Activated naive CD4-positive, alpha-beta T cell treated with anti-CD3 and anti-CD28 coated beads, Interleukin-2, amount 50 U/mL, for 16 hours (primary cell): ENCODE measurements at places on chromosomes 16 and 17.

DNA sequence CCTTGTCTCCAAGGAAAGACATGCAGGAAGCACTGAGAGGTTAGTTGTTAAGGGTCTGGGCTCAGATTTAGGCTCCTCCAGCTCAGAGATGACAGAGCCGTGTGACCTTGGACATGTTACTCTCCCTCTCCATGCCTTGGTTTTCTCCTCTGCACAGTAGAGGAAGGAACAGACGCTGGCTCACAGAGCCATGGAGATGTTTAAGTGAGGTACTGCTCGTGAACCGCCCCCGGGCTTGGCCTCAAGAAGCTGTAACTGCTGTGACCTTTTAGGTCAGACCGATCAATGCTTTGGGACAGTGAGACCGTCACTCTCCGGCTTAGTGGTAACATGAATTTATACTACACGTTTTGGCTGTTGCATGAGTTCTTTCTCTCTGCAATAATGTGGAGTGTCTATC is 197.4 kb downstream of the C16orf95 start:
- no peak for DNase-seq

DNA sequence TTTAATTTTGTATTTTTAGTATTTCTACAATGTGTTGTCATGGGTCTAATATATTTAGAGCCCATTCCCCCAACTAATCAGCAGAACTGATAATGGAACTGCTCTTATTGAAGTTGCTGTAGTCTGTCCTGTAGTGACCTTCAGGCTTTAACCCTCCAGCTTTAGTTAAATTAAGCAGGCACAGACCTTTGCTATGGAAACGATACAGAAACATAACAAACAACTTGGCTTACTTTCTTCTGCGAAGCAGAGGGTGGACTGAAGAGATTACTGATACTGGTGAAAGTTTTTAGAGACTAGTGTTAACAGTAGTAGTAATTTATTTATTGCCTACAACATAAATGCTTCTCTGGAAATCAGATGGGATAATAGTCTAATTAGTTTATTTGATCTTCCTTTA is 61.4 kb downstream of the NFATC3 start:
- DNase-seq: no peak

GRCh38 chr16:90019543-90020259 is 445 bp upstream of the DBNDD1 start:
- peak; percentile 59 for DNase-seq

GRCh38 chr16:10136916-10137315 is 45.3 kb downstream of the GRIN2A start:
- DNase-seq: no peak

DNA sequence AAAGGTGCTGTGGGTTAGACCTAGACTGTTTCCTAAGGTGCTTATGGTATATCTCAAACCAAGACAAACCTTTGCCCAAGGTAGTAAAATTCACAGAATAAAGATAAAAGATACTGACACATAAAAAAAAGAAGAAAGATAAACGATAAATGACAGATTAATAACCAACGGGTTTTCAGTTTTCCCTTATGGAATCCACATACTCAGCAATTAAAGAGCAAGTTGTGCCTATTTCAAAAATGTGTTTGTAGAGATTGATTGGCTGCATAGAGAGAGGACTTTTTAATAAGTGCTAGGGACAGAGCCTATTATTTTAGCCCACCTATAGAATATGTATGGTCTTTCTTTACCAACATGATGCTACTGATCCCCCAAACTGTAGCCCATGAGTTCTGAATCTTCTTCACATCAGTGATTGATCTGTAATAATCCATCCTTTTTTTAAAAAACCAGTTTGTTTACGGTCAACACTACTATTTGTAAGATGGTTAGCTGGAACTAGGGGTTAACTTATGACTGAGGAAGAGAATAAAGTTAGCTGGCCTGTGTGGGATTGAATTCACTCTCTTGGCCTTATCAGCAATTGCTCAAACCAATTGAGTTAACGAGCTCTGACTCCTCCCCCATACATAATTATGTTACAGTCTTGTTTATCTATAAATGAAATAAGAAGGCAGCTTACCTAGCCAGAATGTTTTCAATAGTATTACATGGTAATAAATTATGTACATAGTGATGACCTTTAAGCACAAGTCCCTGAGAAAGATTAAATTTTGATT is 53.8 kb downstream of the SNX11 start:
- no peak for DNase-seq

- DNase-seq: no peak
These were observed 9.6 kb downstream of the STX1B start for GRCh38 chr16:31000671-31001382.

- no peak for DNase-seq
These were observed 26.1 kb downstream of the LGALS3BP start for GRCh38 chr17:78953356-78954350.

- no peak for DNase-seq
These were observed 694.7 kb upstream of the SALL1 start for GRCh38 chr16:51845586-51846305.

DNA sequence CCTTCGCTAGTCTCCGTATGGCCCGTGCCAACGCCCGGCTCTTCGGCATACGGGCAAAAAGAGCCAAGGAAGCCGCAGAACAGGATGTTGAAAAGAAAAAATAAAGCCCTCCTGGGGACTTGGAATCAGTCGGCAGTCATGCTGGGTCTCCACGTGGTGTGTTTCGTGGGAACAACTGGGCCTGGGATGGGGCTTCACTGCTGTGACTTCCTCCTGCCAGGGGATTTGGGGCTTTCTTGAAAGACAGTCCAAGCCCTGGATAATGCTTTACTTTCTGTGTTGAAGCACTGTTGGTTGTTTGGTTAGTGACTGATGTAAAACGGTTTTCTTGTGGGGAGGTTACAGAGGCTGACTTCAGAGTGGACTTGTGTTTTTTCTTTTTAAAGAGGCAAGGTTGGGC is 2.5 kb downstream of the RPL13 start:
- no peak for DNase-seq

DNA sequence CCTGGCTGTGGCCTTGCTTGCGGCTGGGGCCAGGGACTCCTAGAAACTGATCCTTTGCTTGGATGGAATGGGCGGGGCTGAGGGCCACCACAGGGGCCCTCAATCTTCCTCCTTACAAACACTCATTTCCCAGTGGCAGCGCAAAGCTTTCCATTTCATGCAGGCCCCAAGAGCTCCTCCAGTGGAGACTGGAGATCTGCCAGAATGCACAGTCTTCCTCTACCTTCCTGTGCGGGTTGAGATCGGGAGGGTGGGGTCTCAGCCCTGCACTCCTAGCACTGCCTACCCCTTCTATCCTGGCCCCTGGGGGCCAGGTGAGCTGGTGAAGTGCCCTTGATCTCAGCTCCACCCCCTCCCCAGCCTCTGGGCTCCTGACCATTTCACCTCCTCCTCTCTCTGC is 1.7 kb downstream of the NRN1L start:
- DNase-seq: no peak

GRCh38 chr16:88855176-88855575 is 1.6 kb downstream of the GALNS start:
- no peak for DNase-seq

DNA sequence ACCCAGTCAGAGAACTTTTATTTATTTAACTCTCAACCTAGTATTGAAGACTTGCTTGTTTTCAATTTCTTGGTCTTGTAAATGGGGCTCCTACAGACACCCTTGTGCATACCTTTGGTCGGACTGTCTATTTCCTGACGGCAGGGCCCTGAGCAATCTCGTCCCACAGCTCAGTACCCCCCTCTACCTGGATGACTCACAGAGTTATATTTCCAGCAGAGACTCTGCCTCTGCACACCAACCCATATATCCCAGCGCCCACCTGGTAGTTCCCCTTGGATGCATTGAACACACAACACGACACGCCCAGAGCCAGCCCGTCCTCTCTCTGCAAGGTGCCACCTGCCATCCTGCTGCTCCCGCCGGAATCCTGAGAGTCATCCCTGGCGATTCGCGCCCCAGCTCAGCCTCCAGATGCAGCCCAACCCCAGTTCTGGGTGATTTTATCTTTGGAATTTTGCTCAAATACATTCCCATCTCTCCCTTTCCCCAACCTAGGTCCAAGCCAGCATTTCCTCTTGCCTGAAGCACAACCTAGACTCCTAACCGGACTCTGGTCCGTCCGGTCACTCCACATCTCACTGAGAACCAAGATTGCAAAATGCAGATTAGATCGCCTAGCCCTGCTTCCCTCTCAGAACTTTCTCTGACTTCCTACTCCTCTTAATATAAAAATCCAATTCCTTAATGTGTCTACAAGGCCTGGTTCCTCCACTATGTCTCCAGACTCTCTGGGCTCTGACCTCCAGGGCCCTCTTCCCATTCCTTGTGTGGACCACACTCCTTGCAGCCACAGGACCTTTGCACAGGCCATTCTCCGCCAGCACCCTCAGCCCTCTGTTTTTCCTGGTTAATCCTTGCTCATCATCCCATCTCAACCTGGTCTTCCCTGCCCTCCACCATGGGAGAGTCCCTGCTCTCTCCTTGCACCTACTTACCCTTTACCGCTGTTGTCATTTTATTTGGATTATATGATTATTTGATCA is 129.2 kb downstream of the SEC14L1 start:
- DNase-seq: no peak

DNA sequence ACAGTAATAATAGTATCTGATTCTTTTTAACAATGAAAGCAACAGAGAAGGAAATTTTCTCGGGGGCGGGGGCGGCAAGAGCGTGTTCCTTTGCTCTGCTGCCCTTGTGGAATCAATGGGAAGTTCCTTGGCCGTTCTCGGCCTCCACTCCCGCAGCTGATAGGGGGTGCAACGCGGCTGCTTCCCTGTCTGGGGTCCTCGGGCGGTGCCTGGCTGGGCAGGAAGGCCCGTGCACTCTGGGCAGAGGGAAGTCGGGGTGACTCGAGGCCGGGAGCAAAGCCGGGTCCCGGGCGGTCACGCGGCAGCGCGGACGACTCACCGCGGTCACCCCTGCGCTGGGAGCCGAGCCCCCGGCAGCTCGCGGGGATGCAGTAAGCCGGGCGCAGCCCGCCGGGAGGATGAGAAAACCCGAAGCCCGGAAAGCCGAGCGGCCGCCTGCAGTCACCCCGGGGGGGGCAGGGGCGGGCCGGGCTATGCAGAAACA is 2.5 kb downstream of the TUBB3 start:
- DNase-seq: no peak

DNA sequence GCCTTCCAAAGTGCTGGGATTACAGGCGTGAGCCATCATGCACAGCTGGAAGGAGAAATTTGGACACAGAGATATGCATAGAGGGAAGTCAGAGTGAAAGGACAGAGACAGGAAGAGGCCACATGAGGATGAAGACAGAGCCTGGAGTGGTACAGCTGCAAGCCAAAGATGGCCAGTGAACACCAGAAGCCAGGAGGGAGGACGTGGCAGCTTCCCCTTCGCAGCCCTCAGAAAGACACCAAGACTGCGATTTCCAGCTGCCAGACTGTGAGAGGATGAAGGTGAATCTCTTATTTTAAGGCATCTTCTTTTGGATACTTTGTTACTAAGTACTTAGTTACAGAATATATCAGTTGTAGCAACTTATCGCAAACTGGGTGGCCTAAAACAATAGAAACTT is 60.5 kb upstream of the PLCG2 start:
- DNase-seq: no peak

DNA sequence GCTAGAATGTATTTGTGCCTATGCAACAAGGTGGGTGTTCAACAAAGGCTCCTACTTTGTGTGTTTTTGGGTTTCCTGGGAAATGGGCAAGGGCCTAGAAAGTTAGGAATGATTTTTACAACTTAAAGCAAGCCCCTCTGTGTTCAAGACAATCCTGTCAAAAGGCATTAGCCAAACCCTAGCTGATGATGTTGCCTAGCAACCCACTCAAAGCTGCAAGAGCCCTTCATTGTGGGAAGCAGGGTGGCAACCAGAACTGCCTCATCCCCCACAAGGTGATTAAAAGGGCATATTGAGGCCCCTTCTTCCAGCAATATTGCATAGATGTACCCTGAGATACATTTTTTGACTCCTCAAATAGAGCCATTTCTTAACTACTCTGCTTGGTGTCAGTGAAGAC is 16.0 kb upstream of the RASL10B start:
- no peak for DNase-seq

- no peak for DNase-seq
These were observed 5.8 kb downstream of the LGALS3BP start for GRCh38 chr17:78973792-78974520.

DNA sequence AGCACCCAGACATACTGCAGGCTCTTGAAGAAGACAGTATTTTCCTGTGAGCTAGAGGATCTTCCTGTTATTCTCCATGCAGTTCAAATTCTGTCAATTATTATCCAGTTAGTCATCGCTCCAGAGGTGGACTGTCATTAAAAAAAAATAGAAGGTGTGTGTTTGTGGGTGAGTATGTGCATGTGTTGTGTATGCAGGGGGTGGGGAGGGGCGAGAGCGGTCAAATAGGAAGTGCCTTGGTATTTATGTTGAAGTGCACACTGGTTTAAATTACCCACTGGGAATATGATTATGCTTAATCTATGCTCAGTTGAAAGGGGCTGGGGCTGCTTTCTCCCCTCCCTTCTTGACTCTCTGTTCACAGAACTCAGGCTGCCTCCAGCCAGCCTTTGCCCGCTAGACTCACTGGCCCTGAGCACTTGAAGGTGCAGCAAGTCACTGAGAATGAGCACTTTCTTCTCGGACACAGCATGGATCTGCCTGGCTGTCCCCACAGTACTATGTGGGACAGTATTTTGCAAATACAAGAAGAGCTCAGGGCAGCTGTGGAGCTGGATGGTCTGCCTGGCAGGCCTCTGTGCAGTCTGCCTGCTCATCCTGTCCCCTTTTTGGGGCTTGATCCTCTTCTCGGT is at the start of gene HSD17B2:
Gene HSD17B2 (plus strand): TSS at position 273 of the 632 bp plus-strand sequence. CDS start 172 bp downstream, at position 445.
- no peak for DNase-seq

DNA sequence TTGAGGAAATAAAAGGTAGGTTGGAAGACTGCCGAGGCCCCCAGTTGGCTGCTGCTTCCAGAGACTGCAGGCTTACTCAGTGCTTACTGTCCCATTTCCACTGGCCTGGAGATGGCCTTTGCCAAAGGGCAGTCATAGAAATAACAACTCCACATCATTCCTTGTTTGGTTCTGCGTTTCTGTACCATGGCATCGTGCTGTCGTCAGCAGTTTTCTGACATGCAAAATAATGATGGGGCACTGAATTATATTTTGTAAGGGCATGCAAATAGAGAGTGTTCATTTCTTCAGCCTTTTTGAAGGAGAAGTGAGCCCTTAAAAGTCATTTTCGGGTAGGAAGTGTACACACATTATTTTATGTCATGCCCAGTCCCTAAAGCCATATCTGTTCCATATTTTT is 88.9 kb downstream of the RBFOX1 start:
- DNase-seq: no peak

GRCh38 chr16:68894714-68895113 is 51.4 kb downstream of the TANGO6 start:
- no peak for DNase-seq

DNA sequence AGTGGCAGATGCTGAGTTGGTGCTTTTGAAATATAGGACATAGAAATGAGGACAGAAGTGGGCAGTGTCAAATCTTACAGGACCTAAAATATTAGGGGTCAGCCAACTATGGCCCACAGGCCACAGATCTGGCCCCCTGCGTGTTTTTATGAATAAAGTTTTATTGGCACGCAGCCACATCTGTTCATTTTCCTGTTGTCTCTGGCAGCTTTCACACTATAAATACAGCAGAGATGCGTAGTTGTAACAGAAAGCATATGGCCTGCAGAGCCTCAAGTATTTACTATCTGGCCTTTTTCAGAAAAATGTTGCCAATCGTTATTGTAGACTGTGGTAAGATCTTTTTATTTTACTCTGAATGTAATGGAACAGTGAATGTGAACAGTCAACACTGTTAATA is 82.8 kb downstream of the ABCC6 start:
- no peak for DNase-seq

- DNase-seq: no peak
These were observed 78.3 kb downstream of the KCNJ12 start for GRCh38 chr17:21454441-21454840.
